ENCODE measurements at places on chromosomes 4 and X.
A peak's percentile ranks its signal among the peaks of the same experiment; 100 is the strongest.

GRCh38 chrX:115940888-115941332 lies 229.6 kb upstream of the AGTR2 start:
- no peak for DNase-seq

DNA sequence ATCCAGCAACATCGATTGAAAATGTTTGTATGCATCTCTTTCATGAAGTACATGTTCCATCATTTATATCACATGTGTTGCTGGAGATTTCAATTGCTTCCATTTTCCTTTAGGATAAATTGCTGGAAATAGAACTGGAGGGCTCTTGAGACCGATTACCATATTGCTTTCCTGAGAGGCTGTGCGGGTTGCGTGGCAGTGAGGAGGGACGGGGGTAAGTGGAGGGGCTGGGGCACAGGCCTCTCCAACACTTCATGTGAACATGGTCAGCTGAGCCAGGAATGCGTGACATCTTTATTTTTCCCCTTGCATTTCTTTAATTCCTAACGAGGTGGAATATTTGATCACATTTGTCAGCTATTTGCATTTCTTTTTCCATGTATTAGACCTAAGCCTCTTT lies 144.6 kb downstream of the TBL1X start:
- DNase-seq: no peak

- no peak for DNase-seq
These were observed 14.0 kb upstream of the PHKA2 start for GRCh38 chrX:18997916-18998315.

DNA sequence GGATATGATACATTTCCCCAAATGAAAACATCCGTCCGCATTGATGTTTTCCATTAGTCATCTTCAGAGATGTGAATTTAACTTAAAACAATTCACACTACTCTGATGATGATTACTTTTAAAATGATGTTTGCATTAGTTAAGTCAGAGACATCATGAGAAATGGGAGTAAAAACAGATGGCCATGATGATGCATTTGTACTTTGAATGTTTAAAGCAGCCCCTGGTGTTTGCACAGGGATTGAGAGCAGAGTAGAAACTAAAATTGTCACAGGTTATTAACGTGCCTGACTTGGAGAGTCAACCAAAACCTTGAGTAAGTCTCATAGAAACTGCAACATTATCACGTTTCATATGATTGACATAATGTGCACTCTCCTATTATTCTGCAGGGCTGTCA lies 117.2 kb downstream of the CFAP299 start:
- DNase-seq: no peak

DNA sequence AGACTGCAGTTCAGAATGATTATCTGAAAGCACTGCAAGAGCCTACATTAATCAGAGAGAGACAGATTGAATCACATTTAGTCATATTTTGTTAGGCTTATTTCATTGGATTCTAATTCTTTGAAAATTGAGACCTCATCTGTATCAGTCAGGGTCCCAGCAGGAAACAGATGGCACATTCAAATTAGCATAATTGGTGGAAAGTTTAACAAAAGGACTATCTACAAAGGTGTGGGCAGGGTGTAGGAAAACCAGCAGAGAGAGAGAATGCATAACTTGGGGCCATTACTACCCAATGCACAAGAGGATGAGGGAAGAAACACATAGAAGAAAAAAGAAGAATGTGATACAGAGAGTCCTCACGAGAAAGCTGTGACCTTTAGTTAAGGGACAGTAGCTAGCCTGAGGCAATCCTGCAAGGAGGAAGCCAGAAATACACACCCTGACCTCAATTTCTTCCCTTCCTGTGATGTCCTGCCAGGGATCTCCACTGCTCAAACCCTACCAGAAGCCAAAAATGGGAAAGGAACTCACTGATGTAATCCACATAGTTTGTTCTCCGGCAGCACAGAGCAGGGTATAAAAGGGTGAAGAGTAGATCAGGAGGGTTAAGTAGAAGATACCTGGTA lies 17.7 kb upstream of the XKRX start:
- DNase-seq: no peak

DNA sequence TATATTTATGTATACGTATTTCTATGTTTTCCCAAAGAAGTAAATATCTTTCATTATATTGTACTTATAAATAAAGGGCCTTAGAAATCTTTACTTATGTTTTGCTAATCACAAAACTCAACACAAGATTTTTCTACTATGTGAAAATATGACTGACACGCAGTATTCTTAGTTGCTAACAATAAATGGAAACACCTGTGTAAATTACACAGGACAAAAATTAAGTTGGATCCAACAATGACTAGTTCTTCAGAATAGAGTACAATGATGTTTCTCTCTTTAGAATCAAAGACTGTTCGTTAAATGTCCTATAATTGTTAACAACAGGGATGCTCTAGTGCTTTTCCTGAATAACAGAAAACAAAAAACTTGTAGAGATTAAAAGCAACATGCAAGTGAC lies 96.1 kb downstream of the PPP3CA start:
- no peak for DNase-seq

GRCh38 chr4:169229571-169230028 lies 41.2 kb downstream of the SH3RF1 start:
- DNase-seq: no peak

DNA sequence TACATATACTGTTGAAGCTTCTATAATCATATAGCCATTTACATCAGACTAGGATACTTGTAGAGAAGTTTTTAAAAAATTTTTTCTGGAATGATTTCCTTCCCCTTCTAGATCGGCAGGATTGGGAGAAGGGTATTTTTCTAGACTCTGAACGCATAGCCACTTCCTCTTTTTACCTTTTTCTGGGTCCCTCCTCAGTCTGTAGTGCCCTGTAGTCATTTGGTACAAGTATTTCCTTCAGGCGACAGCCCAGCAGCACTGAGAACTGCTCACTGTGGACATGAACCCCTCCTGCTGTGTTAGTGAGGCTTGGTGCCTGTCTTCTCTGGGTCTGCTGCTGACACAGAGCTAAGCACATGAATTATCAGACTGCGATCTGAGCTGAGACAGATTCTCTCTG lies 255.4 kb downstream of the ARHGAP10 start:
- no peak for DNase-seq

DNA sequence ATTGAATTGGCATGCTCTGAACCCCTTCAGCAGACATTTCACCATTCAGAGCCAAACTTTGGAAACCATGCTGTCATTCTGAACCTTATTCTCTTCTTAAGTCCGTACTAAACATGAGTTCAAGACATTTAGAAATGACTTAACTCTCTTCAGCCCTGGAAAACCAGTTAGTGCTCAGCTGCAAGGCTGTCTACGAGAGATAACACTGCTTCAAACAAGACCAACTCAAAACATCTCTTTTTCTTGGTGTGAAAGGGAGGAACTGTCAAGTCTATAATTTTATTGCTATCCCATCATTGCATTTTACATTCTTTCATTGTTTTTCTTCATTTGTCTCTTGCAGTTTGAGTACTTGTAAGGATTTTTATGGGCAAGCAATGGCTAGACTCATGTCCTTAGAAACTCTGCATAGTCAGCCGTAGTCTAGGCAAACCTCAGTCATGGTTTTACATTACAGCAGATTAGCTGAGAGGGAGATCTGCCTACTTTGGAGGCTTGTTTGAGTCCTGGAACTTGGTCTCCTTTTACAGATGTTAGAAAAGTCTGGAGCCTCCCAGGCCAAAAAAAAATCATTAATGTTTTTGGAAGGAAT lies 120.6 kb upstream of the JADE1 start:
- no peak for DNase-seq

DNA sequence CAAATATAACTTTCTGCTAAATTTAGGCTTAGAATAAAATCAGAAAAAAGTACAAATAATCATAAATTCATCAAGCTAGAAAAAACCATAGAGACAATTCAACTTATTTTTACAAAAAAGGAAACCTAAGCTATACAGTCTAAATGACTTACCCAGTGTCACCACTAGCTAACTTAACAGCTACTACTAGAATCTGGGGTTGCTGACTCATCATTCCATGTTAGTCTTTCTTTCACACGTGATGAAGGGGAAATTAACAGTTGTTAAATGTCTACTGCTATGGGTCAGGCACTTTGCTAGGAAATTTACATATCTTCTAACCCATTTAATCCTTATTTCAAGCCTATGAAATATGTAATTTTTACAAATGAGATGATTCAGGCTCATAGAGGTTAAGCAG lies 349.3 kb upstream of the GALNT7 start:
- no peak for DNase-seq

GRCh38 chrX:130171446-130172126 lies at the start of gene RAB33A:
TSS of gene RAB33A (plus strand) at chrX:130171962. CDS start at chrX:130172063, 101 bp downstream.
- DNase-seq: no peak

- DNase-seq: no peak
These were observed 44.3 kb downstream of the CD40LG start for GRCh38 chrX:136692271-136692670.

GRCh38 chrX:38379088-38379487 lies 26.7 kb downstream of the OTC start:
- DNase-seq: no peak

- peak; percentile 37 for DNase-seq
These were observed 1.0 kb upstream of the ARHGAP4 start for GRCh38 chrX:153926858-153927671.

GRCh38 chrX:150148749-150149672 lies 210.7 kb upstream of the EOLA2 start:
- DNase-seq: no peak

DNA sequence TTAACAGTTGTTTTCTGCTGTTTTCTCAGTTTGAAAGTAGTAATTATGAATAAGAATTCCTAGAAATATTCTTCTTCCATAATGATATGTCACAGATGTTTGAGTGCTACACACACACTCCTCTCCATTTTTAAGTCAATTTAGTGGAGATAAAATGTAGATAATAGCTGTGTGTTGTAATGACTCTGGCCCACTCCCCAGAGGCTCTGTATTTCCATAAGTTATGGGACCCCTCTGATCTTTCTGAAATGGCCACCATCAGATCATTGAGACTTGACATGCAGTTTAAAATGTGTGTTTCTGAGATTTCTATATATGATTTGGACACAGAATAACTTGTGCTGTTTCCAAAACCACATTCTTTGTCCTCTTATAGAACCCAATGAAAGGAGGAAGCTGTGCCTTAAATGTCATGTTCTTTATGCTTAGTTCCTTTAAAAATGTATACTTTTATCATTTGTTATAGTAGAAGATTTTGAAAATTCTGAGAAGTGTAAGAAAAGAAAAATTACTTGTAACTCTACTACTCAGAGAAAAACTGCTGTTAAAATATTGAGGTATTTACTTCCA lies 46.4 kb downstream of the GAB1 start:
- DNase-seq: no peak

GRCh38 chr4:154779362-154779947 lies 1.6 kb upstream of the RBM46 start:
- DNase-seq: no peak

GRCh38 chr4:1720163-1720983 lies 750 bp downstream of the TMEM129 start:
- no peak for DNase-seq

GRCh38 chrX:154307202-154307601 lies 11.6 kb downstream of the TKTL1 start:
- DNase-seq: no peak

DNA sequence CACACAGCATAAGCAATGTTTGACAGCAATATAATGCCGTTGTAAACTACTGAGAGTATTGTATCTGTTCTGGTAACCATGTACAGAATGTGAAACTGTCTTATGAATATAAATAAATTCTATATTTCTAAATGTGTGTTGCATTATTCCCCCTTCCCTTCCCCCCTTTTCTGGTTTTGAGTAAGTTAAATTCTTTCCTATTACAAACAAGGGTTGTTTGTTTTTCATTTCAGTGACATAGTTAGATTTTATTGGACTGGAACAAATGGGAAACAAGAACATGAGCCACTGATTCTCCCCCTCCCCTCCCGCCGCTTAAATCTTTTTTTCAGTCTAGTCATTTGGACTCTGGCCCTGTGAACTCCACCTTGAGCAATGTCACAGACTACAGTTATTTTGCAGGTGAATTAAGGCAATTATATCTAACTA lies 69.8 kb downstream of the GPAT3 start:
- no peak for DNase-seq

DNA sequence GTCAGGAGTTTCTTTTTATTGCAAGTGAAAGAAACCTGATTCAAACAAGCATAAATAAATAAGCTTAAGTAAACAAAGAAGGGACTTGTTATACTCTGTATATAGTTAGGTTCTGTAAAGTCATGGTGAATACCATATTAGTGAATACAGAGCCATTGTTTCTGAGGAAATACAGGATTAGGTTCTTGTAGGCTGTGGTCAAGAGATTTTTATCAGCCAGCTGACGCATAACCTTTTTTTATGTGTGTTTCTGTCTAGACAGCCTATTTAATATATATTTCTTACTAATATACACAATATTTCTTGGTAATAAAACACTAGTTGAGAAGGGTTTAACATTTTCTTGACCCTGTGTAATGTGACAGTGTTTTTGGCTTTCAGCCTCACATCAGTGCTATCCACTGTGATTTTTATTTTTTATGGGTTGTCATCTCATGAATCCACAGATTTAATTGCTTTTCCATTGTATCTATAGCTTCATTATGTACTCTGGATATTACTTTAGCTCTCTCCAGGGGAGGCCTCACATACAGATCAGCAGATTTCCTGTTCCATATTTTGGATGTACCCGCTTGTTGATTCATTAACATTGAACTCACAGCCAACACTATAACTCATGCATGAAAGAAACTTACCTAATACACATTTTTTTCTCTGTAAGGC lies 8.0 kb downstream of the HERC3 start:
- DNase-seq: no peak

- DNase-seq: no peak
These were observed 268.6 kb upstream of the PCDH18 start for GRCh38 chr4:137800861-137801260.

- DNase-seq: no peak
These were observed 6.3 kb upstream of the SGMS2 start for GRCh38 chr4:107818301-107818910.

DNA sequence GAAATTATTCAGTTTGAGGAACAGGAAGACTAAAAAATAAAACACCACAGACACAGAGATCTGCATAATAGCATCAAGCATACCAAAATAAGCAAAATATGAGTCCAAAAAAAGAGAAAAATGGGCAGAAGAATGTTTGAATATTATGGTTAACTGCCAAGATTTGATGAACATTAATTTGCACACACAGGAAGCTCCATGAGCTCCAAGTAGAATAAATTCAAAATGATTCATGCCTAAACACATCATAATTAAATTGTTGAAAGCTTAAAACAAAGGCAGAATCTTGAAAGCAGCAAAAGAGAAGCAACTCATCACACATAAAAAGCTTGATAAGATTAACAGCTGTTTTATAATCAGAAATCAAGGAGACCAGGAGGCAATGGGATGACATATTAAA lies 156.6 kb upstream of the ARSJ start:
- DNase-seq: no peak

DNA sequence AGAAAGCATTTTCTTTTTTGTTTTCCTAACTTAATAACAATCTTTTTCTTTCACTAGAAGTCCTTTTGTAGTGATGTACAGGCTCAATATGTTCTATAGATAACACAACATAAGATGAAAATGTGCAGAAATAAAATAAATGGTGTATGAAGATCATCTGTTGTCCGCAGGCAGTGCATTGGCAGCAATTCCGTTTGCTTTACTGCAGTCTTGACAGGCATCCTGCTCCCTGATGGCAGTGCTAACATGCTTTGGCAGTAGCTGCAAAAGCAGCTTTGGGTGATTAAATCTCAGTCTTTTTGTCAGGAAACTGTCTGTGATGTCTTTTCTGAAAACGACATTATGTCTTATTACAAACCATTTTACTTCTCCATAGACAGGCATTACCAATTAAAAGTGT lies 131.4 kb downstream of the TRAM1L1 start:
- no peak for DNase-seq

Measured in SHP77 (cell line).